ENCODE measurements at places on chromosomes 5 and 9.

DNA sequence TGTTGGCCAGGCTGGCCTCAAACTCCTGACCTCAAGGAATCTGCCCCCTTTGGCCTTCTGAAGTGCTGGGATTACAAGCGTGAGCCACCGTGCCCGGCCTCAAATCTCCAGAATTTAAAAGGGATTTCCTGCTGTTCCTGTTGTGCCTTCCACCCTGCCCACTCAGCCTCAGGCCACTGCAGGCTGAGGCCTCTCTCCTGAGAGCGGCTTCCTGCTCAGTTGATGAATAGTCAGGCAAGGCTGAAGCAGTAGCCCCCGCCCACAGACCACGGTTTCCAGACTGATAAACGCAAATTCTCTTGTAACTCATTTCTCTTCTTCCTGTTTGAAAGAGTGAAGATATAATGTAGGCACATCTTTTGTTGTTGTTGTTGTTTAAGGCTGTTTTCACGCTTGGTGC is 127.0 kb upstream of the PLCXD3 start:
- DNase-seq = no peak

- DNase-seq = no peak
Observed at GRCh38 chr9:131282688-131283422, 6.5 kb upstream of the FAM78A start.

DNA sequence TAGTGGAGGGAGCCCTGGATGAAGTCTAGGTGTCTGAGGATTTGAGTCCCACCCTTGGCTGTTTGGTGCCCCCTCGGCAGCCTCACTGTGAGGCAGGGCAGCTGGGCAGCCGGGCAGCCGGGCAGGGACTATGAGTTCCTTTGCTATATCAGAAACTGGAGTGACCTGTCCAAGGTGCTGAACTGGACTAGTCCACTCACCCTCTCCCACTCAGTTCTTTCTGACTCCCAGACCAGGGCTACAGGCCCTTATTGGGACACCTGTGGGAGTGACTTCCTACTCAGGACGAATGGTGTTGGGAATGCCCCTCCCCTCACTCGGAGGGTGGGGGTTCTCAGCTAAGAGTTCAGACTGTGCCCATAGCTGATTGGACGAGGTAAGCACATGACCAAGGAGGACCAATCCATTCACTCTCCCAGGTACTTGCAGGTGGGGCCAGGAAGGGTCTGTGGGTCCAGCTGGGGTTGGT is 34.1 kb upstream of the RAPGEF1 start:
- no peak for DNase-seq

GRCh38 chr5:57066924-57067596 is 106.8 kb upstream of the GPBP1 start:
- no peak for DNase-seq

DNA sequence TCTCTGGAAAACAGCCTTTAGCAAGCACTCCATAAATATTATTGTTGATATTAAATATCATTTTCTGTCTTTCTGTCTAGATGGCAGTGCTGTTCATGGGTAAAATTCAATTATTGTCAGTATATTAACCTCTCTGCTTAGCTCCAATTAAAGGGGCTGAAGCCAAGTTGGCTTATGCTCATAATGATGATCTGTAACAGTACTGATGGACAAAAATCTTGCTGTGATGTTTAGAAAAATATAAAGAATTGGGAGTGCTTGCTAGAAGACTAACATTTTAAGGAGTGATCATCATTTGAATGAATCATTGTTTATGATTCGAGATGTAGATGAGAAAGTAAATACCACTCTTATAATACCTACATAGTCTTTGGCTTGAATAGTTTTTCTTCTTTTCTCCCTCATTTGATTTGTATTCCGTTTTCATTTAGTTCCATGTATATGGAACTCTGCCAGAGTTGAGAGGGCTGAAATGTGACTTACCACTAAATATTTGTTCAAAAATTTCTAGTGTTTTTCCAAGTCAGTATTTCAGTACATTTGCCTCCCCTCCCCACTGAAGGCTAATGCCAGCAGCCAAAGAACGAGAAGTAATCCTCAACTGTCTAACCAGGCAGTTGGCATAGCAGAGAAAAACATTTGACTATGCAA is 538.3 kb downstream of the CSNK1G3 start:
- DNase-seq = no peak

GRCh38 chr5:137278476-137278875 is 220.7 kb downstream of the SPOCK1 start:
- DNase-seq = no peak

DNA sequence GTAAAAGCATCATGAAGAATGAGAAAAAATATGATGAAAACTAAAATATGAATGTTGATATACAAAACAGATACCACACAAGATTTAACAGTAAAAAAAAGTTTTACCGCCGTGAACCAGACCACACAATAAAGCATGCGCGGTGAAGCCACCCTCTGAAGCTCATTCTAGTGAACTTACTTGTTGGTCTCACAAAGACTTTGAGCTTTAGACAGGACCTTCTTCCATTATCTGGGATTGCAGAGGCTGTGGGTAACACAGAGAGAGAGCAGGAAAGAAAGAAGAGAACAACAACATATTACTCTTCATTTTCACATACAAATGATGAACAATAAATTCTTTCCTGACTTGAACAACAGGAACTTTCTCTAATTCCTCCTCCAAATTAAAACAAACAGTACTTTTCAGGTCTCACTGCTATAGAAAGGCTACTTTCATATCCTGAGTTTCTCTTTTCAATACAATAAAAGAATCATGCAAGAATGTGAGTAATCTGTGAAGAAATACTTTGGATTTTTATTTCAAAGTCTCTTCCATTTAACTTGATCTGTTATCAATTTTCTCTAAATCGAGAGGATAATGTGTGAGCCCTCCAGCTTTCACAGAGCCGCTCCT is 283.1 kb downstream of the EFNA5 start:
- no peak for DNase-seq

DNA sequence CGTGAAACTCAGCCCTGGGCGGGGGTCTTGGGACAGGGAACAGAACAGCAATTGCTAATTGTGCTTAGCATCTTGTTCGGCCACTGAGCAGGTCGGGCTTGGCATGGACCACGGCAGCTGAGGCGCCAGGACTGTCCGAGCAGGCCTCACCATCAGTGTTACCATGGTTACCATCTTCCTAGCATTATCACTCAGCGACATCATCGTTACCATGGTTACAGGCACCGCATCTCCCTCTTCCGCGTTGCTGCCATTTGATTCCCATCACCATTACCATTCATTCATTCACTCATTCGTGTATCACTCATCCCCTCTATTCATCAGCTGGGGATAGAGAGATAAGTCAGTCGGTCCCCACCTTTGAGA is 81.0 kb upstream of the ZBTB43 start:
- DNase-seq = no peak

GRCh38 chr5:124706051-124706450 is 40.4 kb downstream of the ZNF608 start:
- no peak for DNase-seq

DNA sequence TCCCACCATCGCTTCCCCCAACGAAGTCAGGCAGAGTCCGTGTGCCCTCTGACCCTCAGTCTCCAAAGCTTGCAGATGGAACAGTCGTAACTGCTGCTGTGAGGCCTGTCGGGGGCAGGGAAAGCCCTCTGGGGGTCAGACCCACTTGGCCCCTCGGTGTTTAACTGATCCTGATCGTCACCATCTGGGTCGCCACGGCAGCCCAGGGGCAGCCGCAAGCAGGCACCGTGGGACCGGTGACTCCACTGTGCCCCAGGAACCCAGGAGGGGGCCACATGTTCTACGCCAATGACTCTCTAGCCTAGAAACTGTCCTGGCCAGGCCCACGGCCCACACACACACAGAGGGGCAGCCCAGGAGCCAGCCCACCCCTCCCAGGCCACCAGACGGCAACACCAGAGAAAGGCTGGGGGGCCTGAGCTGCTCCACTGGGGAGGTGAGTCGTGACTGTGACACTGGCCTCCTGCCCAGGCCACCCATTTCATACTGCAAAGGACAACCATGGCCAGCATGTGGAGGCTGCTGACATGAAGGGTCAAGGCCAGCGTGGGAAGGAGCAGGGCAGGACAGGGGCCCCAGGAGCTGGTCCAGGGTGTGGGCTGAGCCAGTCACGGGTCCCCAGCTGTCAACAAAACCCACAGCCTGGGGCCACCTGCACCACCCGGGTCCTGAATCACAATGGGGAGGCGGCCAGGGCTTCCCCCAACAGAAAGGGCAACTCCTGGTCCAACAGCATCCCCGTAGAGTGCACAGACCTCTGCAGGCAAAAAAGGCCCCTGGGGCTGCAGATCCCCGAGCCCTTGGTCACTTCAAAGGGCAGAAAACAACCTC is 20.8 kb downstream of the VAV2 start:
- no peak for DNase-seq

All from NCI-H345 (cell line).